ENCODE measurements at places on chromosomes 4 and X.

DNA sequence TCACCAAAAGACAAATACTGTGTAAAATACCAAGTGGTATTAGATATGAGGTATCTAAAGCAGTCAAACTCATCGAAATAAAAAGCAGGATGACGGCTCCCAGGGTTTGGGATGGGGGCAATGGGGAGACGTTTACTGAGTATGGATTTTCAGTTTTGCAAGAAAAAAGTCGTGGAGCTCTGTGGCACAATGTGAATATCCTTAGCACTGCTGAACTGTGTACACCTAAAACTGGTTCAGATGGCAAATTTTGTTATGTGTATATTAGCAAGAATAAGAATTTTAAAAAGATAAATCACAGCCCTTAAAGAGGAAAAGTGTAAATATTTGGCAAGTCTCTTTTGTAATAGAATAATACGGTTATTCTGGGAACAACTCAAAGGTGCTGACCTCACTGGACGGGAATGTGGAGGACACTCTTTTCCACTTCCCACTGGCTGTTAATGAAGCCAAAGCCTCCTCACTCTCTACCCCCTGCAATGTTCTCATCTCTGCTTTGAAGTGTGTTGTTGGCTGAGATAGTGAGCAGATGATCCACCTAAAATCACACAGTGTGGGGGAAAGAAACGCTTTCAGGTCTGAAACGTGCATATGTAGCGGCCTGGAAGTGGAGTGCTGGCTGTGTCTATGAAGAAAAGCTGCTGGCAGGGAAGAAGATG lies 49.2 kb downstream of the SEL1L3 start:
- no peak for DNase-seq

DNA sequence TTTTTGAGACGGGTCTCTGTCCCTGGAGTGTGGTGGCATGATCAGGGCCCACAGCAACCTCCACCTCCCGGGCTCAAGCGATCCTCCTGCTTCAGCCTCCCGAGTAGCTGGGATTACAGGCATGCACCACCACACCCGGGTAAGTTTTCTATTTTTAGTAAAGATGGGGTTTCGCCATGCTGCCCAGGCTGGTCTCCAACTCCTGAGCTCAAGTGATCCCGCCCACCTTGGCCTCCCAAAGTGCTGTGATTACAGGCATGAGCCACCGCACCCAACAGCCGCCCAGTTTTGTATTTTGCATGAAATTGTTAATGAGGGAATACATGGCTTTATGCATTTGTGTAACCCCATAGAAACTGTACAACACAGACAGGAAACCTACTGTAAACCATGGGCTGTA lies 2.8 kb upstream of the ARHGAP4 start:
- no peak for DNase-seq

GRCh38 chr4:142493255-142494110 lies 352.6 kb downstream of the INPP4B start:
- DNase-seq = no peak

DNA sequence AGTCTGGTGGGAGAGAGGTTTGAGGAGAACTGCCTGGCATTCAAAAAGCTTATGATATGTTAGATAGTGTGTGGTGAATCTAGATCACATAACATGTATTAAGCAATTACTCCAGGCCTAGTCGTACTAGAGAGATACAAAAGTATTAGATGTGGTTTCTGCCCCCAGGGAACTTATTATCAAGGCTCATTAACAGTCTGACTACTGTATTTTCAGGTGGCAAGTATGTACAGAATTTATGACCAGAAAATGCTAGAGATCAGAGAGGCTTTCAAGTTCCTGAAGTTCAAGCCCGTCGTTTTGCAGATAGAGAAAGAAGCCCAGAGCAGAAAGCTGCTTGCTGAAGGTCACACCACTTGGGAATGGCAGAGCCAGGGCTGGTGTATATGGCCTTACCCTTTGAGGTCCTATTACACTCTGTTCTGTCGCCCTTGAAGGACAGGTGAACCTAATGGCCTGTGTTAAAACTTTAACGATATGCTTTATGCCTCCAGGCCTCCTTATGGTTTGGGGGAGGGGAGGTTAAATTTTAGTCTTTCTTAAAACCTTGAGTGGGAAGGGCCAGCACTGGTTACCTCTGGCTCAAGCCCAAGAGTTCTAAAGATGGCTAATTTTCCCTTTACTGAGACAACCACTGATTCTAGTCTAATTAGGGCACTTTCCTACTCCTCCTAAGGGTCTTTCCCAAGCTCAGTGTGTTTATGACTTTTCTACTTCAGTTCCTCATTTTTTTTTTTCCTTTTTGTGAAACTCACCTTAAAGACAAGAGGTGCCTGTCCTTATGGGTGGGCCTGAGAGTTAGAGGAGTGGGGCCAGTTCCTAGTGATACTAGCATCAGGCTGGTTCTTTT lies 19.9 kb downstream of the TMEM164 start:
- DNase-seq = no peak

GRCh38 chr4:16461362-16461761 lies 235.1 kb upstream of the TAPT1 start:
- DNase-seq = no peak

DNA sequence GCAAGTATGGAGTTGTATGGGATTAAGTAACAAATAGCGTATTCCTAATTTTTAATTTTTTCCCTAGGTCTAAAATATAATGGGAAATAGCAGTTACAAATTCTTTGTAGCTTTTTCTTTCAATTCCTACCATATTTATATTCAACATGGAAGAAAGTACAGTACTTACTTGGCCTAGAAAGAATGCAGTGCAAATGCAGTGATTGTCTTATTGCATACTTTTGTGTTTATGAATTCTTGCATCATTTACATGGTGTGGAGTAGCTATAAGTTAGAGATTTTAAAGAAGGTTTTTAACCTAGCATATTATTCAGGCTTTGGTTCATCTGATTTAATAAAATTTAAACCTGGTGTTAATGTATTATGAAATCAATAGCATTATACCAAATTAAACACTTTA lies 263.3 kb downstream of the BMPR1B start:
- DNase-seq = no peak

DNA sequence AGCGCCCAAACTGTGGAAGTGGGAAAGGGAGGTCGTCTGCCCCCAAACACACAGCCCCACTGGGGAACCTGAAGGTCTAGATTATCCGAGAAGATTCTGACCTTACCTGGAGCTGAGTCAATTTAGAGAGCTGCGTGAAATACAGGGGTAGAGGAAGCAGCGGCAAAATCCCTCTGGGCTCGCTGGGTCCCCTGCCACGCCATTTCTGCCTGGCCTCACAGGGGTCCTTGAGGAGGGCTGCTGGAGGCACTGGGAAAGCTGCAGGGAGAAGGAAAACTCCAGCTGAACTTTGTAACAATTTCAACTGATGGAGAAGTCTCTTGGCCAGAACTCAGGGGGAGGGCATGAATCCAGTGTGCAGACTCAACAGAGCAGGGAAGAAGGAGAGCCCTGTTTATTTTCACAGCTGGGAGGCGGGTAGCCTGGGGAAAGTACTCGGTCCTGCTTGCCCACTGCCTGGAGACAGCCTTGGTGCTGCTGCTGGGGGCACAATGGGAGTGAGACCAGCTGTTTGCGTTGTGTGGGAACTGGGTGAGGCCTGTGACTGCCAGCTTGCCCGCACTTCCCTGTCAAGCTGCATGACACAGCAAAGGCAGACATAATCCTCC lies 93.2 kb upstream of the MAPK10 start:
- DNase-seq = no peak

DNA sequence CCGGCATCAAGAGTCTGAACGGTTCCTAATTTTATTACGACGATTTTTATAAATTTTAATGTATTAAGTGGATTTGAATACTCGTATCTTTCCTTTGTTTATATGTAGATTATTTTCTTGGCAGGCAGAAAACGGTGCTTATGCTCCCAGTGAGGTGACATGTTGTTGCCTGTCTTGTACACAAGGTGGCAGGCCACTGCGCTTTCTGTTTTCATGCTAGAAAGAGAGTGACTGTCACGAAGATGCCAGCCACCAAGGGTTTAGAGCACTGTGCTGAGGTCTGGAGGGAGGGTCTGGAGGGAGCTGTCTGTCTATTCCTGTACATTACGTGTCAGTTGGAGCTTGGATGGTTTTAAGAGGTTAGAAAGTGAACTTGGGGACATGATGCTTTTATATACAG lies 87.7 kb downstream of the SHROOM2 start:
- DNase-seq = no peak

GRCh38 chrX:12978205-12979025 lies 3.5 kb downstream of the TMSB4X start:
- DNase-seq = no peak
